RPMI7951 (cell line): ENCODE measurements at places on chromosomes 2 and 18. TPM values are rescaled to one million over a fixed set of nuclear protein-coding genes. Genes with fewer than 3 reads are reported as not detected.

The CLEC4F gene
- total RNA-seq = not detected in 2 replicates

The SLC8A1 gene
- 6.4 and 8.5 TPM in 2 replicates for total RNA-seq

The CPSF3 gene
- 94.9 and 105 TPM in 2 replicates for total RNA-seq

The MATN3 gene
- total RNA-seq = 5.3 and 6.0 TPM in 2 replicates

The CFC1 gene
- not detected in 2 replicates for total RNA-seq

The TEX44 gene
- not detected in 2 replicates for total RNA-seq

The LAMA3 gene
- total RNA-seq = 0.49 and 2.9 TPM in 2 replicates

The HTR2B gene
- 1.7 TPM in 2 replicates for total RNA-seq

The MC4R gene
- not detected in 2 replicates for total RNA-seq
